ENCODE measurements at places on chromosomes 13 and 19.

DNA sequence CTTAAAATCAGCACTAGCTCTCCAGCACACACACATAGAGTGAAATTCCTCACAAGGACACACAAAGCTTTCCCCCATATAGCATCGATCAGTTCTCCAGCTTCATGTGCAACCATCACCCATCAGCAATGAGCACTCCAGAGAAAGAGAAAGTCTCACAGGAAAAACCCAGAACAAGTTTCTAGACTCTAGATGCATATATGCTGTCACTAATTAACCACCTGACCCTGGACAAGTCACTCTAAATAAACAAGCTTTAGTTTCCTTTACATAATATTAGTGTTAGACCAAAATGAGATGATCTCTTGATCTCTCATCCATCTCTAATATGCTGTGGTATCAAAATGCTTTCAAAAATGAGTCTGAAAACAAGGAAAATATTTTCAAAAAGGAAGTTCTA is 81.2 kb downstream of the TBC1D4 start:
- no peak for DNase-seq

DNA sequence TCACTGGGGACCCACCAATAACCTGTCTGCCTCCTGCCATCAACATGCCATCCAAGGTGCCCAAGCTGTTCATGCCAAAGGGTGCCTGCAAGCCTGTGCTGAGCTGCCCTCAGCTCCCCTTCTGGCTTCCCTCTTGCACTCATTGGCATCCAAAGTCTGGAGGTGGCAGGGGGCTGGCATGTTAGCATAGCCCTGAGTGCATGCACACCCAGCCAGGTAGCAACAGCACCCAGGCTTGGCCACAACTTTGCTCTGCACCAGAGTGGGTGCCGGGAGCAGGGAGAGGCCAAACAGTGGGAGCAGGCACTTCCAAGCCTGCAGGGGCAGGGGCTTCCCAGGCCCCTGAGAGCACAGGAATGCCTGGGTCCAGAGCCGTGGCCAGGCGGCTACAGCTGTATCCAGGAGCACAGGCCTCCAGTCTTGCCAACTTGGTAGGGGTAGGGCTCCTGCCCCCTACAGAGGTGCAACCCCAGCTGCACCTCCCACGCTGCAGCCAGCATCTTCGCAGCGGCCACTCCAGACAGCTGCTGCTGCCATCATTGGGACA is 26.1 kb upstream of the TBC1D4 start:
- no peak for DNase-seq

- no peak for DNase-seq
These were observed 51.8 kb upstream of the TPM4 start for GRCh38 chr19:16024266-16025107.

- peak; percentile 54 for DNase-seq
These were observed 6.0 kb upstream of the WDR88 start for GRCh38 chr19:33125929-33126388.

GRCh38 chr13:97390941-97391600 is 42.9 kb upstream of the RAP2A start:
- DNase-seq = peak; percentile 68
